ENCODE measurements at places on chromosomes 3 and 15. TPM values are rescaled to one million over a fixed set of nuclear protein-coding genes. Genes with fewer than 3 reads are reported as not detected.

- H3K27ac ChIP-seq, result peak overlapping the region; percentile 22
- no peak overlapping the region for H3K4me3 ChIP-seq
- H3K27me3 ChIP-seq, result 0 out of 2 replicates have a peak, but pooled peaks cover 4% of the 10 kb centered on the region
- H3K4me1 ChIP-seq, result peaks cover 50% of the 10 kb centered on the region
- no peak for DNase-seq
Observed at GRCh38 chr15:67152429-67152828, 87.0 kb downstream of the SMAD3 start.

DNA sequence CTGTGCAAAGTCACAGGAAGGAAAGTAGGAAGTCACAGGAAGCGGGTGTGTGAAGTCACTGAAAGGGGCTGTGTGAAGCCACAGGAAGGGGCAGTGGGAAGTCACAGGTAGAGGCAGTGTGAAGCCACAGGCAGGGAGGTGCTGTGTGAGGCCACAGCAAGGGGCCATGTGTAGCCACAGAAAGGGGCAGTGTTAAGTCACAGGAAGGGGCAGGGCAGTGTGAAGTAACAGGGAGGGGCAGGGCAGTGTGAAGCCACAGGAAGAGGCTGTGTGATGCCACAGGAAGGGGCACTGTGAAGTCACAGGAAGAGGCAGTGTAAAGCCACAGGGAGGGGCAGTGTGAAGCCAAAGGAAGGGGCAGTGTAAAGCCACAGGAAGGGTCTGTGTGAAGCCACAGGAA is 36.5 kb downstream of the GASK1A start:
- no peaks in the 10 kb centered on the region for H3K36me3 ChIP-seq
- no peak for DNase-seq
- no peaks in the 10 kb centered on the region for H3K4me1 ChIP-seq

DNA sequence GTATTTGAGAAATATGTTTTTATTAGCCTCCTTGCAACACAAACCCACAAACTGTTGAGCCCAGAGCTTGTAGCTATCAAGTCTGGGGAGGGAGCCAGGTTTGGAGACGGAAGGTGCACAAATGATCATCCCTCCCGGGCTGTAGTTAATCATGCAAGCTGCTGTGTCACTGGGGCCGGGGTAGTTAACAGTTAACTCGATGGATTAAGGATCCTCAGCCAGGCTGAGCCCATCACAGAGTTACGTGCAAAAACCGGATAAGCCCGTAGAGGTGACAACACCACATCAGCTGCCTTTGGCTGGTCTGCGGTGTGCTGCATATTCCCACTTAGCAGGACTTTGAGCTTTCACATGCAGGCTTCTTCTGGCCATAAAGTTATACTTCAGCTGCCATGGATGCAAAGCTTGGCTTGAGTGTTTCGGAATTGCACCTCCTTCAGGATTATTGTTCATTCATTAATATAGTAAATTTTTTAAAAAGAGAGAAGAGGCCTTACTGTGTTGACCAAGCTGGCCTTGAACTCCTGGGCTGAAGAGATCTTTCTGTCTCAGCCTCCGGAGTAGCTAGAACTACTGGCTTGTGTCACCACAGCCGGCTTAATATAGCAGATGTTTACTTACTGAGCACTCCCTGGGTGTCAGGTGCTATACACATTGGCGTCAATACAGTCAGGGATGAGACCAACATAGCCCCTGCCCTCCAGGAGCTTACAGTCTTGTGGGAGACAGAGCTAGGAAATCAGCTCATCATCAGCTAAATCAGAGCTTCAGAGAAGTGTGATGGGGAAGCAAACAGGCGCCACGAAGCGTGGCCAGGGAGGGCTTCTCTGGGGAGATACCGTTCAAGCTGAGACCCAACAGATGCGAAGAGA is 226.8 kb upstream of the BHLHE40 start:
- H3K4me3 ChIP-seq, result no peak overlapping the region
- H3K27me3 ChIP-seq, result no peaks in the 10 kb centered on the region
- peaks cover 7% of the 10 kb centered on the region for H3K4me1 ChIP-seq
- no peaks in the 10 kb centered on the region for H3K36me3 ChIP-seq

DNA sequence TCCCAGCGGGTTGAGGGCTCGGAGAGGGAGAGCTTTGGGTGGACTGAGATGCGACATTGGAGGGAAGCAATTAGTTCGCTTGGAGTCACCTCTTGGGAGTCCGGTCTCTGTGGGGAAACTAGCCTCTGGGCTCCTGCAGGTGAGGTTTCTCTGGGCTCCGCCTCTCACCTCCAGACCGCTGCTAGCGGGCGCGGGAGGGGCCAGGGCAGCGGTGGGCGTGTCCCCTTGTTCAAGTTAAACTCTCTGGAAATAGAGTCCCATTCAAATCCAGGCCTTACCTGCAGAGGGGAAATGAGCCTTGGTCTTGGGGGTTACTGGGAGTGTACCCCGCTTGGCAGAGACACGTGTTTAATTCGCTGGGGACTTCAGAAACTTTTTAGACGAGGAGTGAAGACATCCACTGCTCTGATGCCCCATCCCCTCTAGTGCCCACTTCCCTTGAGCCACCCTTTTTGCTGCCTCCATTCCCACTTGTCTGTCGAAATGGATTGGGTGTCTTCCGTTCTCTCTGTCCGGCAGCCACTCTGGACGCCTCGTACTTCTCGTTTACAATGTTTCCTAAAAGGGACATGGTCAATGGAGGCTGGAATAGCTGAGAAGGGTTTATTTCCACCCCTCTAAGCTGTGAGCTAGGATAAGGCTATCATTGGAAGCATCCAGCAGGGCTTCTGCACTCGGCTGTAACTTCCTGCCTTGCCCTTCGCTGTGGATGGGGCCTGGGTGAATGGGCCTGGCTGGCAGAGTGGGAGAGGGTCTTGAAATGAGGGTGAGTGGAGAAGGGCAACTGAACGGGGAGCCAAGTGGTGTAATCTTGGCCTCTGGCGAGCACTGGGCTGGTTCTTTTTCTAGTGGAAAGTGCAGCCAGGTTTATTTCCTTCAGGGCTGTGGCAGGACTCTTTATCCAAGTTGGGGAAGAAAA is 1.1 kb downstream of the MITF start:
- peaks cover 47% of the 10 kb centered on the region for H3K27me3 ChIP-seq
- peak; percentile 88 for DNase-seq
- no peak overlapping the region for H3K27ac ChIP-seq
- H3K4me3 ChIP-seq, result peak overlapping the region; percentile 94
- H3K4me1 ChIP-seq, result peaks cover 12% of the 10 kb centered on the region
- H3K36me3 ChIP-seq, result no peaks in the 10 kb centered on the region

TM4SF1 gene
- total RNA-seq, result not detected

SMCO1 gene
- total RNA-seq, result not detected

PLSCR5 gene
- total RNA-seq, result not detected

GCNT3 gene
- not detected for total RNA-seq

USP50 gene
- not detected for total RNA-seq

GRK7 gene
- total RNA-seq, result not detected

PRR23A gene
- total RNA-seq, result not detected
